ENCODE measurements at places on chromosomes 6 and 20.

DNA sequence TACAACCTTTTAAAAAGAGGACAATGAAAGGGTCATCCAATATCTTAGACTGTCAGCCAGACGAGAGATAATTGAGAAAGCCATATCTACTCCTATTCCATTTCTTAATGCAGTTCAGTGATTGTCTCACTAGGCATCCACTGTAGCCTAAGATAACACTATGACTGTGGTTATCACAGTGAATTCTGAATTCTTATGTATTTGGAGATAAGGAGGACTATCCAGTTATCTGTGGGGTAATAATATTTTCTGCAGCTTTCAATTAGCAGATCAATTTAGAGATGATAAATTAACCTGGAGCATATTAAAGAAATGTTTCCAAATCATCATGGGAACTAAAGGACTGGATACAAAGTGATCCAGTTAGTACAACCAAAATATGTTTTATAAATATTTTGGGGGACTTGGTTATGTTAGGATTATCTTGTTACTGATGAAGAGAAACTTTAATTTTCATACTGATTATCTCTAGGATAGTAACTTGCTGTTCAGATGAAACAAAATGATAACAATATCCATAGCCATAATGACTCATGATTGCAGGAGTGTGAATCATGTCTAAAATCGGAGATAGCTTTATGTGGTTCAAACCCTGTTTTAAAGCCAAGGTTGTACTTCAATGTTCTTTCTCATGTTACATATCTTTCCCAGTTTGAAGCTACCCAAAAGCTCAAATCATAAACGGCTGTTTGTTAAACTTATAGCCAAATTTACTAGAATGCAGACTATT, 1152.0 kb downstream of the HACE1 start:
- no peak for DNase-seq

GRCh38 chr6:19362396-19362795, 474.8 kb upstream of the ID4 start:
- no peak for DNase-seq

- peak; percentile 35 for DNase-seq
Observed at GRCh38 chr20:1824181-1824580, 71.0 kb upstream of the SIRPA start.

GRCh38 chr6:64504503-64504902, 868.9 kb downstream of the PHF3 start:
- no peak for DNase-seq

DNA sequence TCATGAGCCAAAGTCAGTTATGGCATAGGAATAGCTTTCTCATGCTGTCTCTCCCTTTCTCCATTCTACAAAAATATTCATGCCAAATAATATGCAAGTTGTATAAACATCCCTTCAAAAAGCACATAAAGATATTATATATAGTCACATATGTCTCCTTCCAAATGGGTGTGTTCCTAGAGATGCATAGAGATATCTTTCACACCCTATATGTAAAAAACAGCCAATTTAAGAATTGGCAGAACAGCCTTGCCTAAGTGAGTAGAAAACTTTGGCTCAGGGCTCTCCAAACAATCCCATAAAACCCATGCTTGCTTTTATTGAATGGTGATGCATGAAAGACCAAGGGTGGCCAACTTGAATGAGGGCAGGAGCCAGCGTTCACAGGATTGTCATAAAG, 274.7 kb upstream of the SUPT3H start:
- no peak for DNase-seq

DNA sequence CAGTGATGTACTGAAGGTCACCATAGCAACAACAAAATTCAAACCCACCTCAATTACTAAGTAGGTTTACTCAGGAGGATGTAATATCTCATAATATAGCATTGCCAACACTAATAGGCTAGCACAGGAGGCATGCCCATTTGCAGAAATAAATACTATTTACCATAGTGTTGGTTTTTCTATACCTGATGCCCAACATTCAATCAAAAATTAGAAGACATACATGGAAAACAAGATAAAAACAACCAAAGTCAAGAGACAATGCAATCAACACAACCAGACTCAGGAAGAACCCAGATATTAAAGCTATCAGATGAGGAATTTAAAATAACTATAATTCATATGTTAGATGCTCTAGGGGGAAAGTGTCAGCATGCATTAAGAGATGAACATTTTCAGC, 14.3 kb upstream of the TXNDC5 start:
- DNase-seq, result no peak

GRCh38 chr6:30752157-30752927, 8.0 kb upstream of the IER3 start:
- peak; percentile 97 for DNase-seq

GRCh38 chr6:124968401-124968800, 6.2 kb downstream of the RNF217 start:
- no peak for DNase-seq

GRCh38 chr6:128446497-128446896, 73.9 kb downstream of the PTPRK start:
- DNase-seq, result no peak

DNA sequence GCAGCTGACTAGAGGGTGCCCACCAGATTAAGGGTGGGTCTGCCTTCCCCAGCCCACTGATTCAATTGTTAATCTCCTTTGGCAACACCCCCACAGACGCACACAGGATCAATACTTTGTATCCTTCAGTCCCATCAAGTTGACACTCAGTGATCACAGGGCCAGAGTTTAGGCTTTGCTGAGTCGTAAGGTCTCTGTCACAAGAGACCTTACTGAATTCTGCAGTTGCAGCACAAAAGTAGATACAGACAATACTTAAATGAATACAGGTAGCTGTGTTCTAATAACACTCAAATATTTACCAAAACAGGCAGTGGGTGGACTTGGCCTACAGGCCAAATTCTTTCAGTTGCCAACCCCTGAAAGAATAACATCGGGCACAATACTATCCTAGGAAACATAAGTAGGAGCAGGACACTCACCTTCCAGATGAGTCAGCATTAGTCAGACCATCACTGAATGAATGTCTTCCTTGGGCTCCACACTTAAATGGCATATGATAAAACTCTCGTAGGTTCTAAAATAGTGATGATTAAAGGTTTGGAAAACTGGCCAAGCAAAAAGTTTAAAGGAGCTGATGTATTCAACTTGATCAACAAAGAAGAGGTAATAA, 190.0 kb downstream of the UBE3D start:
- no peak for DNase-seq

DNA sequence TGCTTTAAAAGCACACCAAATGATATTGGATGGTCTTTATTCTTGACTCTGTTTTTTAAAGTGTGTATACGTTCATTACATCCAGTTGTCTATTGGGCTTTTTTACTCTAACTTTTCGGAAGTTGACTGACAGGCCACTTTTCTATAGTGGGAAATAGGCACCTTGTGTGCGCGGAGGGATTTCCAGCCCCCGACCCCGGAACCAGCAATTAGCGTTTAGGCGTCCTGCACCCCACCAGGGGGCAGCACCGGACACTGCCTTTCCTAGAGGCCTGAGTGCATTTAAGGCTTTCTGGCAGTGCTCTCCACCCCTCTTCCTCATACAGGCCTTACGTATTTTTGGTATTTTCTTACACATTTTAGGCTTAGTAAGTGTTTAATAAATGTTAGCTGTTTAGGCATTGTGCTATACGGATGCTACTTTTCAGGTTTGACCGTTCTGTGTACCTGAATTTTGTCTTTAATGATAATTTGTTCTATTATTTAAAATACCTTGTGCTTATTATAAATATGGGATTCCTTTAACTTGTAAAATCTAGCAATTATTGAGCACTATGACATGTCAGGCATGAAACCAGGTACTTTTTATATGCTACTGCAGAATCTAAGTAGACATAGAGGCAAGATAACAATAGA, 231.8 kb downstream of the BCKDHB start:
- peak; percentile 86 for DNase-seq

DNA sequence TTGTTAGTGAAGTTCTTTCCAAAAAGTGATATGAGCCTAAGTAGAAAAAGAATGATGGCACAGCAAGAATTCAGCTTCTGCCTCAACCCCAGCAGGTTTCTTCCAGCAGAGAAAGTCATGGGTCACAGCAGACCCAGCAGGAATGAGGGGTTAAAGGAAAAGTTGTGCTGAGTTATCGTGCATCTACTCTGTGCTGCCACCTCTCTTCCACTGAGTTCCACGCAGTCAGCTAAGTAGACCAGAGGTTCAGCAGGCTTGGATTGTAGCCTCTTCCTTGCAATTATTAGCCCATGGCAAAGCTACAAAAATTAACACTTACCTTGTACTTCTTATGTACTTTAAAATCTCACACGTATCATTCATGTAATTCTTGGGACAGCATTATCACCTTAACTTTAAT, 510.8 kb downstream of the PTPRT start:
- DNase-seq, result peak; percentile 59

GRCh38 chr6:29451471-29452193, 5.2 kb downstream of the OR11A1 start:
- DNase-seq, result no peak

DNA sequence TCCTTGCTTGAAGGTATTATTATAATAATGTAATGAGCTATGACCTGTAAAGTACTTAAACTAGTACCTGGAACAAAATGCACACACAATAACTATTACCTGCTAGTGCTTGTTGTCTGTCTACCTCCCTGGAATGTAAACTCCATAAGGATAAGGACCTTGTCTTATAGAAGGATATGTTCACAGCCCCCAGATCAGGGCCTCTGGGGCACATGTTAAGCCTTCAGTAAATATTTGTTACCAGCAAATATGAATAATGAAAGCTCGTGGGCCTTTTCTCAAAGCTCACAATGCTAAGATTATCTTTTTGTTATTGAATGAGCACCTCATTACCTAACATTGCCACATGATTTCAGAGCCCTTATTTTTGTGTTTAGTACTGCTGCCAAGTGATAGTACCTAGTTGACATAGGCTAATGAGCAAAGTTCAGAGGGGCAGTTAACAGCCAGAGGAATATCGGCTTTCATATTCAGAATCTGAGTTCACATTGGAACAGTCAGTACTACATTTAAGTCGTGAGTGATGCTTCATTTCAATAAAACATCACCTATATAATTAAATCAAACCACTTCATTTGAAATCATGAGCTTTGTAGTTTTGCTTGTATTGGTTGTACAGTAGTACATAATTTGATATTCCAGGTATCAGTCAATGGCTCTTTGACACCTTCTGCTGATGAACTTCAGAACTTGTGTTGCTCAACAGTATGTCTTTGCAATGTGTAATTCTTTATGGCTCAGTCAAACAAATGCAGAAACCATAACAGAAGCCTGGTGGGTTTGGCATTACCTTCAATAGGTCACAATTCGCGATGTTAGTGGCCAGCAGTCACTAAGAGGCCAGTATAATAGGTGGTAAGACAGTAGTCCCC, 11.8 kb upstream of the SMLR1 start:
- no peak for DNase-seq

GRCh38 chr6:139109558-139109957, 25.3 kb upstream of the HECA start:
- peak; percentile 60 for DNase-seq

GRCh38 chr6:137731960-137732616, 135.0 kb upstream of the TNFAIP3 start:
- no peak for DNase-seq

DNA sequence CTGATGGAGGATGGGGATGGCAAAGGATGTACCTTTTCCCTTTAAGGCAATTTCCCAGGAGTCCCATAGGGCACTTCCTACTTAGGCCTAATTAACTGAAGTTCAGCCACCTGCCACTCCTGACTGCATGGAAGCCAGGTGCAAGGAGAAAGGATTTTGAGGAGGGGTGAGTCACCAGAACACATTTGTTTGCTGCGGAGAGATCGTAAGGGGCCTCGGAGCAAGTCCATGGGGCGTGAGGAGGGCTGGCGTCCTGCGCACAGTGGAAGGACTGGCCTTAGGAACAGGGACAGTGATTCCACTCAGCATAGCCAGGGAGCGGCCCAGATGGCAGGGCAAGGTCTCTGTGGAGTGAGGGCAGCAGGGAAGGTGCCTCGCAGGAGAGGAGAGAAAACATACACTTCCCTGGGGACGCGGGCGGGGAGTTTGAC, 11.8 kb upstream of the MAP1LC3A start:
- DNase-seq, result no peak

GRCh38 chr6:30542915-30543314, 13.4 kb downstream of the GNL1 start:
- DNase-seq, result no peak

DNA sequence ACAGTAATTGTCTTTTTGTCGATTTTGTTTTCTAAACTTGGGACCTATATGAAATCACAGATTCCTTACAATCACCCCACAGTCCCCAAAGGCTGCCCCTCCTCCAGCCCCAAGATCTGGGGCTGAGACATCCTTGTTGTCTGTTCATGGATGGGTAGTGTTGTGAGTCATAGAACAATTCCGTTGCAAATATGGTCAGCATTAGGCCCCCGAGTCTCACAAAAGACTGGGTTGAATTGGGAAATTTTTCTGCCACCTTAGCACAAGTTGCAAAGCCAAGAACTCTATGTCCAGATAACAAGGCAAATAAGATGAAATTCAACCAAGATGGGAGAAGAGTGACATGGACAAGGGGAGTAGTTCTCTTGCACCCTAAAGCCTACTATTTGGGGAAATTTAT, 10.5 kb upstream of the TAB2 start:
- DNase-seq, result no peak

Measured in islet precursor cell (in vitro differentiated cells).